Stimulated activated naive CD4-positive, alpha-beta T cell treated with Interleukin-2 at 50 U/mL for 16 hours (primary cell): ENCODE measurements at places on chromosomes 11 and 22.

GRCh38 chr11:31805629-31806185, 5.4 kb downstream of the PAX6 start:
- DNase-seq: no peak

- no peak for DNase-seq
Measured at GRCh38 chr11:119019996-119020395, 1.4 kb downstream of the TRAPPC4 start.

DNA sequence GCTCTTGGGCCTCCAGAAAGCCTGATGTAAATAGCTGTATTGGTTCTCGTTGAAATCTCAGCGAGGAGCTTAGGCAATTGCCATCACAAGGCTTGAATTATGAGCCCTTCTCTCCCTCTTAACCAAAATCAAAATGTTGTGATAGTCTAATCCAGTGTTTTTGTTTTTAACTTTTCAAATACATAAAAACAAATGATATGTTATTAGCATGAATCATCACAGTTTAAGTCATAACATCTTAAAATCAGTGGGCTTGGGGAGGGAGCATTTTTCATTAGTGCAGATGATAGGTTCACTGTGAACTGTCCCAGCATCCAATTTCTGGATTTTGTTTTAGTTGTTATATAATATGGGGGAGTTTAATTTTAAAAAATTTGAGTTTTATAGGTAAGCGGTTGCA, 48.9 kb upstream of the HORMAD2 start:
- DNase-seq: no peak

DNA sequence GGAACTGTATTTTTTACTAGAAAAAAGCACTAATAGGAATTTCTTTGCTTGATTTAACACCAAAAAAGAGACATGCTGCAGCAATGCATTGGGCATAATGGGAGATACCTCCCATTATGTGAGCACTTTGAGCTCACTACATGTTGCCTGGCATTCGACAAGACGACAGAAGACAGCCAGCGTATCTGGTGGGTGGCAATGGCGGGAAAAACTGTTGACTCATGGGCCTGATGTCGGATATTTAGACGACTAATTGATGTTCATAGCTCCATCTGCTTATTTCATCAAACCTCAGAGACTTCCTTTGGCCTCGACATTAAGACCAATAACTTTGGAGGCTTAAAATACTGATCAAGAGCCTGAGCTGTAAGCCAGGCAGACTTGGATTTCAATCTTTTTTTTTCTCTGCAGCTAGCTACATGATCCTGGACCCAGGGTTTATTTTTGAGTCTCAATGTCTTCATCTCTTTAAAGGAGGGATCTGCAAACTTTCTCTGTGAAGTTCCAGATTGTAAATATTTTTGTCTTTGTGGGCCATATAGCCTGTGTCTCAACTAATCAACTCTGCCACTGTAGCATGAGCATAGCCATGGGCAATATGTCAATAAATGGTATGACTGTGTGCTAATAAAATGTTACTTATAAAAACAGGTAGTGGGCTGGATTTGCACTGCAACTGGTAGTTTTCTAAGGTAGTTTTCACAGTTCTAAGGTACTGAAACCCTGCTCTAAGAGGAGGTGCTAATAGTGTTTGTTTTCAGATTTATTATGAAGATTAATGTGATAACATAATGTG, 375.1 kb downstream of the METTL15 start:
- DNase-seq: no peak

GRCh38 chr11:73469401-73469800, 93.2 kb downstream of the RELT start:
- DNase-seq: no peak

DNA sequence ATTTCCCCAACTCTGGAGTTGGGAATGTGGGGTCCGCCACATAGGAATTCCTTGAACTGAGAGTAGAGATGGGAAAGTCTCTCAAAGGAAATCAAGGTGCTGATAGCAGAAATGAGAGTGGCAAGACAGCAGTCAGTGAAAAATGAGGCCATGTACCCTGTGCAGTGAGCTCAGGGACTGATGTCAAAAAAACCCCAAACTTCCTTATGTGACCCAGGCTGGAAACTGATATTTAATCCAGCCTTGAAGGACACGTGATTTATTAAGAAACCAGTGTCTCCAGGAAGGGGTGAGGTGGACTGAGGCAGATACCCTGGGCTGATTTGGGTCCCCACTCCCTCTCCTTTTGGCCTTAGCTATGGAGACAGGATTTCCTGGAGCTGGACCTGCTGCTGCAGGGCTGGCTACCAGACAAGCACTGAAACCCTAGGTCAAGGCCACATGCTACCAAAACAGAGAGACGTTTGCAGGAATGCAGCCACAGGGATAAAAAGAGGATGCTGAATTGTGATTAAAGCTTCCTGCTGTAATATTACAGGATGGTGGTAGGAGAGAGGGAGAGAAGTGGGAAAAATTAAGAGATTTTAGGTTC, 25.3 kb upstream of the FCHSD2 start:
- no peak for DNase-seq

- DNase-seq: no peak
Measured at GRCh38 chr11:130612291-130612851, 163.9 kb downstream of the ADAMTS15 start.

GRCh38 chr11:107821199-107821927, 37.2 kb downstream of the SLC35F2 start:
- DNase-seq: no peak

DNA sequence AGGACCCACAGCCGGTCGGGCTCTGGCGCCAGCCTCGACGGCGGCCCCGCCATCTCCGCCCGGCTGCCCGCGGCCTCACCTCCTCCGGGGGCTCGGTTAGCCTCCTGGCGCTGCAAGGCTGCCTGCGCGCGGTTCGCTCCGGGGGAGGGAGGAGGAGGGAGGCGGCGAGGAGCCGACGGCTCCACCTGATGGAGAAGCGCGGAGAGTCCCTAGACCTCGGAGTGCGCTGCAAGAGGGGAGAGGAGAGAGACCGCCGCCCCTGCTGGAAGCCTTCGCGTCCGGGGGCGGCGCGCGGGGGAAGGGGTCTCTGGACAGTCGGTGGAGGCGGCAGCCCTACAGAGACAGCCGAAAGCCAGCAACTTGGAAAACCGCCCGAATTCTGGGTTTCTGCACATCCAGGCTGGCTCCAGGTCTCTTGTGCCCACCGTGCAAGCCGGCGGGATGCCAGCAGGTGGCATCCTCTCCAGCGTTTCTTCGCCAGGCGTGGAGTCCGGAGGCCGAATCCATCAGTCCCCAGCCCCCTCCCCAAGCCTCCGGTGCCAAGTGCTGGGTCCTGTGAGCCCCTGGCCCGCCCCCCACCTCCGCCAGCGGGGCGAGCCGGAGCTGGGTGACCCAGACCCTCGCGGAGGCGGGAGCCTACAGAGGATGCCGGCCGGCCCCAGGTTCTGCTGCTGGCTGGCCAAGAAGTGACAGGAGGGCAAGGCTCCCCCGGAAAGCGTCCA, 2.9 kb upstream of the KIRREL3 start:
- no peak for DNase-seq

DNA sequence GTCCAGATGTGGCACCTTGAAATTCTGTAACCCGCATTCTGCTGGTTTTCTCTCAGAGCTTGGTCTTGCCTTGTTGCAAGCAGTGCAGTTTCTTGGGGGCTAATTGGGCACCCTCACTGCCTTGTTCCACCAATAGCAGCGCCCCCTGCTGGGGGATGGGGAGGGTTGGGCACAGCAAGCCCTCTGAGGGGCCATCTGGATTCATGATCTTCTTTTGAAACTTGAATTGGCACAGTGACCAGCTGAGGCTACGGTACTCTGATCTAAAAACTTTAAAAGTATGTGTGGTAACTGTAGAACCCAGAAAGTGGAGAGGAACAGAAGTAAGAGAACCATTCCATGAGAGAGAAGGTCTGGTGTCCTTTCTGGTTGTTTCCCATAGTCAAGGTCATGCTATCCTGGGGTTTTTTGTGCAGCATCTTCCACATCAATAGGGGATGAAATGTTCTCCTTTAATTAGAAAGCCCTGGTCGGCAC, 64.2 kb downstream of the MED15 start:
- peak; percentile 36 for DNase-seq

DNA sequence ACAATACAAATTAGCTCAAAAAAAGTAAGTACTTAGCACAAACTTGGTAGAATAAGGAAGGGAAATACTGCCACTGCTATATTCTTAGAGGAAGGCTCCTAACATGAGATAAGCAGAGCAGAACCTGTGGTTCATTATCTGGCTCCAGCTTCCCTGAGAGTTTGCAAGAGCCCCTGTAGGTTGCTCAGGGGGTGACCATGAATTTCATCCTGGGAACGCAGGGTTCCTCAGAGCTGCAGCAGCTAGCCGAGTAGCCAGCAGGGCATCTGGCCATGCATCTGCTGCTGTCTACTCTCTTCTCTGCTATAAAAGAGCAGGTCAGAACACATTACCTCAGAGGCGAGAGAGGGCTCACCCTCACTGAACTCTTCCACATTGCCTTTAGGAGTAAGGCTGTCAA, 67.3 kb downstream of the TRPC6 start:
- DNase-seq: no peak

DNA sequence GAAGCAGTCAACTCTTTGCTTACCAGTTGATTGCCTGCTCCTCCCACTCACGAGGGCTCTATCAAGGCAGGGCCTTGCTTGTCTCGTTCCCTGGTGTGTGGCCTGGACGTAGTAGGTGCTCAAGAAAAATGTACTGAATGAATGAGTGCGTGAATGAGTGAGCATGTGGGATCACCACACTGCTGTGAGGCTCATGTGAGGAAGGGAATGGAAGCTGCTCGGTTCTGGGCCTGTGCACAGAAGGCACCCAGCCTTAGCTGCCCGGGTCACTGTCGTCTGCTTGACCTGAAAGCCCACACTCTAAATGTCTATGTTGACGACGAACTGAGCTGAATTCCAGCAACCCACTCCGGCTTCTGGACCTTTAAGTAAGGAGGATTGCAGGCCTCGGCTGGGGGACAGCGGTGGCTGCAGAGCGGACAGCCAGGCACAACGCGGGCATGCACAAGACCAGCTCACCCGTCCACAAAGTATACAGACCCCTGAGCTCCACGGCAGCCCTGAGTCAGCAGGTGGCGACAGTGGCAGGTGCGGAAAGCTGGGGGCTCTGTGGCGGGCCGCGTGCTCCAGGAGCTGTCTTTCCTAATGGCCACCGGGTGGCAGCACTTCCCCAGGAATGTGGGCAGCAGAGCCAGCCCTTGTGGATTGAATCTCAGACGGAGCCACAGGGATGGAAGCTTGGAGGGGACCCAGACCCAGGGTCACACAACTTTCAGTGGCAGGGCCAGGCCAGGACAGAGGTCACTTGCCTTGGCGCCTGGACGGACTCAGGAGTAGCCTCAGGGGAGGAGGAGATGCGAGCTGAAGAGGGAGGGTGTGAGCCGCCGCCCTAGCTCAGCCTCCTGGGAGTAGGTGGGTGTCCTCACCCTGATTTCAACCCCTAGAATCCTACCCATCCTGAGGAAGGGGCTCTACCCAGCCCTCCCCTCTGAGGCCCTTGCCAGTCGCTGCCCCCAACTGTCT, 5.0 kb upstream of the PICK1 start:
- DNase-seq: peak; percentile 65

DNA sequence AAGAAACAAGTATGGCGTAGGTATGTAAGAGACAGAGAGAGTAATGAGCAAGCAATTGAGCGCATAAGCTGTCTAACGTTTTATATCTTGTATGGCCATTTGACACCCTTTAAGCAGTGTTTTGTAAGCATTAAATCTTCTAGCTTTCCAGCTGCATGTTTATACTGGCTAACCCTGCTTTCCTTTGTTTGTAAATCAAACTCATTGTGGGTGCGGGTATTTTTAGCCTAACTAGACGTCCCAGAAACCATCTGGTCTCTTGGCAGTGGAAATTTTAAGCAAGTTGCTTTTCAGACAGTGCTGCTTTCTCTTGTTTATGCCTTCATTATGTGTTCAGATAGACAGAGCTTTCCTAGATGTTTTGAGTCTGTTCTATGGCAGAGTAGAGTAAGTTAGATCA, 73.5 kb downstream of the RNF169 start:
- DNase-seq: no peak

DNA sequence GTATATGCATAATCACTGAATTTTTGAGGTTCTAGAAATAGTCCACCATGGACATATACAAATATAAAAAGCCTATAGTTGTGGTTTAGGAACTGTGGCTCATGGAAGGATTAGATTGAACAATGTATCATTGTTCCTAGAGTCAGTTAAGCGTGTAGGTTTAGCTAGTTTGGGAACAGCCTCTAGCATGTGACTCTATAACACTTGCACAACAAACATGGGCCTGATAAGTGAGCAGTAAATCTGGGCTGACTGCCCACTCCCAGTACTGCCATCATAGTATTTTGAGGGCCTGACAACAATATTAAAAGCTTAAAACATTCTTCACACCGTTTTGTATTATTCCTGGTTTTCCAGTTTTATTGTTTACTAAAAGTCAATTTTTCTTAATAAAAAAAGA, 47.0 kb downstream of the YAP1 start:
- DNase-seq: no peak
